ENCODE measurements at places on chromosomes 1 and 21. TPM values are rescaled to one million over a fixed set of nuclear protein-coding genes. Genes with fewer than 3 reads are reported as not detected.

The OPN3 gene
- total RNA-seq: 11.1 TPM

The FAM43B gene
- total RNA-seq: not detected

The FAM131C gene
- 0.38 TPM for total RNA-seq

The FALEC gene
- not detected for total RNA-seq

The CRYZL1 gene
- 45.9 TPM for total RNA-seq

The PRAMEF13 gene
- not detected for total RNA-seq

The ARHGAP29 gene
- total RNA-seq: 51.0 TPM

The SLFNL1 gene
- total RNA-seq: 0.72 TPM

The S100A3 gene
- not detected for total RNA-seq

The KMO gene
- total RNA-seq: 2.0 TPM

The KRTAP13-2 gene
- total RNA-seq: not detected

The TMCO1 gene
- total RNA-seq: 77.7 TPM

The SCP2 gene
- 105 TPM for total RNA-seq

The GPR37L1 gene
- not detected for total RNA-seq

The GRIK1 gene
- 0.31 TPM for total RNA-seq

The HSD3B2 gene
- 0.38 TPM for total RNA-seq

The PLEKHA6 gene
- total RNA-seq: 6.6 TPM

The LENEP gene
- total RNA-seq: not detected

The OR2T11 gene
- not detected for total RNA-seq

The ITLN1 gene
- total RNA-seq: 0.48 TPM

The MSH4 gene
- total RNA-seq: 0.88 TPM

The FGR gene
- 2.1 TPM for total RNA-seq

The RGSL1 gene
- not detected for total RNA-seq

The CD5L gene
- total RNA-seq: 0.10 TPM

The FMOD gene
- 157 TPM for total RNA-seq

Data from ovary (tissue), 10 donors.